GM23338 (cell line): ENCODE measurements at places on chromosomes 11 and 22. TPM values are rescaled to one million over a fixed set of nuclear protein-coding genes. Genes with fewer than 3 reads are reported as not detected.

DNA sequence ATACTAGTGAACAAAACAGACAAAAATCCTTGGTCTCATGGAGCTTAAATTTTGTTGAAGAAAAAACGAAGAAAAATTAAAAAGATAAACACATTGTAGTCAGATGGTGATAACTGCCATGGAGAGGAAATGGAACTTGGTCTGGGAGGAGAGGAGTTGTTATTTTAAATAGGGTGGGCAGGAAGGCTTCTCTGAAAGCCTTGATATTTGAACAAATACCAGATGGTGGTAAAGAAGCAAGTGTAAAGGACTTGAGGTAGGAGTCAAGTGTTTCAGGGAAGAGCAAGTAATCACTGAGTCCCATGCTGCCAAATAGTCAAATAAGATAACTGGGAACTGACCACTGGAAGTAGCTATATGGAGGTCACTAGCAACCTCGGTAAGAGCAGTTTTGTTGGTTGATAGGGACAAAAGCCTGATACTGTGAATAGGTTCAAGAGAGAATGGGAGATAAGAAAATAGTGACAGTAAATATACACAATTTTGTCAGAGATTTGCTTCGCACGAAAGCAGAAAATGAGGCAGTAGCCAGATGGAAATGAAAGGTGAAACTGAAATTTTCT, 55.1 kb downstream of the SESN3 start:
- no peaks in the 10 kb centered on the region for H3K27me3 ChIP-seq
- no peak overlapping the region for H3K27ac ChIP-seq
- H3K36me3 ChIP-seq = peaks cover 4% of the 10 kb centered on the region; the same call in 1 of the 2 replicates
- no peaks in the 10 kb centered on the region for H3K4me1 ChIP-seq

- H3K27ac ChIP-seq = no peak overlapping the region
- no peak for DNase-seq
- no peaks in the 10 kb centered on the region for H3K27me3 ChIP-seq
- H3K4me3 ChIP-seq = no peak overlapping the region
- H3K4me1 ChIP-seq = peaks cover 77% of the 10 kb centered on the region
These were observed 66.9 kb downstream of the BCR start for GRCh38 chr22:23246982-23247766.

GRCh38 chr22:18083406-18083805, 5.6 kb downstream of the PEX26 start:
- H3K36me3 ChIP-seq = peaks cover 21% of the 10 kb centered on the region
- H3K27me3 ChIP-seq = no peaks in the 10 kb centered on the region
- no peak for DNase-seq
- no peak overlapping the region for H3K27ac ChIP-seq
- H3K4me3 ChIP-seq = no peak overlapping the region
- 0 out of 2 replicates have a peak, but pooled peaks cover 6% of the 10 kb centered on the region for H3K4me1 ChIP-seq

- DNase-seq = no peak
- H3K4me1 ChIP-seq = no peaks in the 10 kb centered on the region
- H3K4me3 ChIP-seq = no peak overlapping the region
- no peak overlapping the region for H3K27ac ChIP-seq
- H3K36me3 ChIP-seq = no peaks in the 10 kb centered on the region
- no peaks in the 10 kb centered on the region for H3K27me3 ChIP-seq
These were observed 200.6 kb upstream of the CTSC start for GRCh38 chr11:88538098-88538497.

DNA sequence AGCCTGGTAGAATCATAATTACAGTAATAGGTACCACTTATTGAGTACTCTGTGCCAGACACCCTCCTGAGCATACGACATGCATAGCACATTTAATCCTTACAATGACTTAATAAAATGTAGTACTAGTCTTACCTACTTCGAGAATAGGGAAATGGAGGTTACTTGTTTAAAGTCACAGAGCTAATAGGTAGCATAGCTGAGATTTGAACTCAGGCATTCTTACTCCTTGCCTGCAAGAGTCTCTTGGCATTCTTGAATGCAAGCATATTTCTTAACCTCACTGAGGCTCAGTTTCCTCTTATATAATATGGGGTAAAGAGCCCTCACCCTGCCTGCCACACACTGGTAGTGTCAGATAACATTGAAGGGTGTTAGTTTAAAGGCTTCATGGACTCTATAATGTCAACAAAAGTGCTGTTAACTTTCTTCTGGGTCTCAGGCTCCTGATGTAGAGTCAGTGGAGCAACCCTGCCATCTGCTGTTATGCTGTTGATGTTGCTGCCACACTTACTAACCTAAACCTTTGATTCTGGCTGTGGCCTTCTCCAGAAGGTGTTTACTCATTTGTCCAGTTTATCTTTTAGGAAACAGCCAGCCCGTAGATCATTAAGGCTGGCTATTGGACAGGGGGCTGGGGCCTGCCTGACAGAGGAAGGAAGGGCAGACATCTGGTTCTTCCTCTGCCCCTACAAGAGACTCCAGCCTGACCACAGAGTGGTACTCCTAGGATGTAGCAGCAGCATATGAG, 18.9 kb downstream of the LIMK2 start:
- H3K27me3 ChIP-seq = no peaks in the 10 kb centered on the region
- no peaks in the 10 kb centered on the region for H3K36me3 ChIP-seq
- DNase-seq = peak; percentile 23
- no peak overlapping the region for H3K27ac ChIP-seq
- H3K4me1 ChIP-seq = peaks cover 10% of the 10 kb centered on the region; the same call in 1 of the 2 replicates
- no peak overlapping the region for H3K4me3 ChIP-seq

- DNase-seq = no peak
- H3K27me3 ChIP-seq = no peaks in the 10 kb centered on the region
- H3K4me3 ChIP-seq = peak overlapping the region; percentile 96
- peaks cover 23% of the 10 kb centered on the region for H3K4me1 ChIP-seq
- no peaks in the 10 kb centered on the region for H3K36me3 ChIP-seq
- H3K27ac ChIP-seq = no peak overlapping the region
These were observed 462 bp downstream of the UBE2L6 start for GRCh38 chr11:57566905-57567514.

RAB36 gene
- 0.58 and 1.2 TPM in 2 replicates for total RNA-seq

MAPK8IP1 gene
- 34.1 and 39.4 TPM in 2 replicates for total RNA-seq

RIMBP3B gene
- total RNA-seq = 0.04 and 0.10 TPM in 2 replicates
